ENCODE measurements at places on chromosomes 11 and 22.

- no peak for DNase-seq
These were observed 11.1 kb downstream of the TXN2 start for GRCh38 chr22:36470162-36470993.

GRCh38 chr22:36816636-36817524 is at the start of gene PVALB:
PVALB (minus strand) TSS chr22:36817035; CDS start chr22:36817005, 30 bp downstream.
- DNase-seq, result no peak

DNA sequence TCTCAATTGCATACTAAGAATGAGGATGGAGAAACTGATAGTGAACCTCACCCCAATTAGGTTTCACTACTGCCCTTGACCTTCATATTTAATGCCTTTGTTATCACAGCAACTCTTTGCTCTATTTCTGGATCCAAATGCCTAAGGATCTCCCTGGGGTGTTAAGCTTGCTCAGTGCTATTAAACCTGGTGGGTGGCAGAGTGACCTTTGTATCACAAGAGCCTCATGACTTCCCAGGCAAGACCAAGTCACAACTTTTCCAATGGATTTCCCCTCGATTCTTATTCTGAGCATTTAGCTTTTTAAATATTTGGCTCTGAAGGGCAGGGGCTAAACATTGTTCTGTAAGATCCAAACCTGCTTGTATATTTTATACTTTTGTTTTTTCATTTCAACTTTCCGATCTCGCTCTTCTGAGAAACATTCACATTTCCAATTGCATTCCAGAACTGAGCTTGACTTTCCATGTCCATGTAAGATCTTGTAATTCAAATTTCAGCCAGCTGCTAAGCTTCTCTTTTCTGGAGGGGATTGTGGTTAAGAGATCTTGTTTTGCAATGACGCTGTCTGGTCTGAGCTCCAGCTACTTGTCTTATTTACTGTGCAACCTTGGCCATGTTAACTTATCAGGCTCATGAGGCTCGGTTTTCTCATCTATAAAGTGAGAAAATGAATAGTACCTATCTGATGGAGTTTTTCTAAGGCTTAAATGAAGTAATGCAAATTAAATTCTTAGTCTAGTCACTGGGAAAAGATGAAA is 6.4 kb upstream of the EHF start:
- DNase-seq, result no peak

DNA sequence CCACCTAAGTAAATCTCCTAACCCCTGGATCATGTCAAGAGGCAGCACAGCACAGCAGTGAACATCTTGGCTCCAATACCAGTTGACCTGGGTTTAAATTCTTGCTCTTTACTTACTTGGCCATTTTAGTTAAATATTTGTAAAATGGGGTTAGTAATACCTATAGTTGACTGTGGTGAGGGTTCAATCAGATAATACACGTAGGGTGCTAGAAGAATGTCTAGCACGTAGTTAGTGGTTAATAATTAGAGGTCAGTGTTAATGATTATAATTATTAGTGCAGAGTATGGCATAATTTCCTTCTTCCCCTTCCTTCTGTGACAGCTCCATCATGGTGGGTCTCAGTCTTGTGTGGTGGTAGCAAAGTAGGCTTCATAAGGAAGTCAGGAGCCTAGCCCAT is 520.8 kb downstream of the INSC start:
- no peak for DNase-seq

DNA sequence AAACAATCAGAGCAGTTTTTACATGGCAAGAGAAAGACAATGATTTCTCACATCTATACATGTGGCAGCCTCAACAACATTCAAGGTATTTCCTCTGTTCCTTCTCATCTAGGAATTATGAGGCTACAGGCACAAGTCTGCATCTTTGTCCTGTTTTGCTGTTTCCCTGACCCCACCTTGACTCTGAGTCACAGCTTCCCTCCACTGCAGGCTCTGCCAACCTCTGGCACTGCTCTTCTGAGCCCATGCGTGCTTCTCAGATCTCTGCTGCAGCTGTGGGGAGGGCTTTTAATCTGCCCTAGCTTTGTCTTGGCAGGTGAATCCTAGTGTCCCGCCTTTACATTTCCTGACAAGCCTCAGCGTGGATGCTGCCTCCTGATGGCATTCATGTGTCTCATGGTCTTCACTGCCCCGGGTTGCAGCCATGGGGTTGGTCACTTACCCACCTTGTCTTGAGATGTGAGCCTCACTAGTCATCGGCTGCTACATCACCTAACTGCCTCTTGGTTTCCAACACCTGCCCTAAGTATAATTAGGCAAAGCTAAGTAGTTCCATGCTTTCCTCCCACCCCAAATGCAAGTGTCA is 578.5 kb downstream of the TBC1D22A start:
- no peak for DNase-seq

GRCh38 chr22:23400286-23400981 is 179.7 kb downstream of the IGLL1 start:
- no peak for DNase-seq

DNA sequence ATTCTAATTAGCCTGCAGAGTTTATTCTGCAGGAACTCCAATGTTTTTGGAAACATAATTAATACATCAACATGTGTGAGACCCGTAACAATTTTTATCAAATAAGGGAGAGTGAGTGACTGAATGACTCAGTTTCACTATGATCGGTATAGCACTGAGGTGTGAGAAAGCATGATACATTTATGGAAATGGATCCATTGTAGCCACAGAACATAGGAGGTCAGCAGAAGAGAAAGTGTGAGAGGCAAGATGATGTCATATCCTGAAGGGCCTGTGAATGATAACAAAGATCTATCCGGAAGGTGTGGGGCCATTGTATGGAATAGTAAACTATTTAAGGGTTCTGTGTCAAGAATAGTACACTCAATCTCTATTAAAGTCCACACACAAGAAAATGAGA is 1406.1 kb upstream of the TENM4 start:
- DNase-seq, result no peak

GRCh38 chr11:102729849-102730815 is 5.4 kb upstream of the MMP8 start:
- no peak for DNase-seq

- DNase-seq, result no peak
These were observed 94.4 kb downstream of the SCN3B start for GRCh38 chr11:123560006-123560405.

- DNase-seq, result peak; percentile 75
These were observed 201.0 kb upstream of the NAV2 start for GRCh38 chr11:19511413-19512183.

Data from NCI-H446 (cell line).